Activated CD4-positive, alpha-beta T cell treated with anti-CD3 and anti-CD28 coated beads, Interleukin-2, amount 10 ng/mL, durations not matched to agents 24 days and 14 days (primary cell): ENCODE measurements at places on chromosomes 1 and 21.
A peak's percentile ranks its signal among the peaks of the same experiment; 100 is the strongest.

DNA sequence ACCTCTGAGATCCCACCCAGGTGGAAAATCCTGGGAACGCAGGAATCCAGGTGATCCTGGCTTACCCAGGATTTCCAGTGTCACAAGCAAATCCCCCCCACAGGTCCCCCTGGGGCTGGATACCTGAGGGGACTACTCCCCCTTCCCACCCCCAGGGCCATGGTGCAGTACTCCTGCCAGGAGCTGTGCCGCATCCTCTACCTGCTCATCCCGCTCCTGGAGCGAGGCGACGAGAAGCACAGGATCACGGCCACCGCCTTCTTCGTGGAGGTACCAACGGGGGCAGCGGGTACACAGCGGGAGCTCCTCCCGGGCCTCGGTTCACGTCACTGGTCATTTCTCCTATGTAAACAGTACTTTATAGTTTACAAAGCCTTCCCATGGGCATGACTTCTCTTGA is 20.4 kb upstream of the TTC4 start:
- no peak for DNase-seq

- no peak for DNase-seq
These were observed 137.8 kb downstream of the KCNK2 start for GRCh38 chr1:215220346-215220745.

GRCh38 chr1:196544617-196545016 is 63.6 kb downstream of the KCNT2 start:
- DNase-seq = no peak

DNA sequence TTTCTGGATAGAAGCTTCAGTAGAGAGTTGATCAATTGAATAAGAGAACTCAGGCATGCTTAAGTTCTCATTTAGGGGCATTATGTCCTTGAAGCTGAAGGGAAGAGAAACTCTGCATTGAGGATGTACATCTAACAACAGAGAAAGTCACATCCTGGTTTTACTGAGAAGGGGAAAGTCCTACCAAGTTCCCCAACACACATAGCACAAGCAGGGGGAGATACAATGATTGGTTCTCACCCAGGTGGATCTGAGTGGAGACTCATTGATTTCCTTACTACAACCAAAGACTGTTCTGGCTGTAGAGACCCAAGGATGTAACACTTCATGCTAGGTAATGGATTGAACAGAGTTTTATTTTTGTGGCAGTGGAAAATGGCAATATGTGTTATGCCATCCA is 1.0 kb upstream of the KRTAP20-1 start:
- no peak for DNase-seq

DNA sequence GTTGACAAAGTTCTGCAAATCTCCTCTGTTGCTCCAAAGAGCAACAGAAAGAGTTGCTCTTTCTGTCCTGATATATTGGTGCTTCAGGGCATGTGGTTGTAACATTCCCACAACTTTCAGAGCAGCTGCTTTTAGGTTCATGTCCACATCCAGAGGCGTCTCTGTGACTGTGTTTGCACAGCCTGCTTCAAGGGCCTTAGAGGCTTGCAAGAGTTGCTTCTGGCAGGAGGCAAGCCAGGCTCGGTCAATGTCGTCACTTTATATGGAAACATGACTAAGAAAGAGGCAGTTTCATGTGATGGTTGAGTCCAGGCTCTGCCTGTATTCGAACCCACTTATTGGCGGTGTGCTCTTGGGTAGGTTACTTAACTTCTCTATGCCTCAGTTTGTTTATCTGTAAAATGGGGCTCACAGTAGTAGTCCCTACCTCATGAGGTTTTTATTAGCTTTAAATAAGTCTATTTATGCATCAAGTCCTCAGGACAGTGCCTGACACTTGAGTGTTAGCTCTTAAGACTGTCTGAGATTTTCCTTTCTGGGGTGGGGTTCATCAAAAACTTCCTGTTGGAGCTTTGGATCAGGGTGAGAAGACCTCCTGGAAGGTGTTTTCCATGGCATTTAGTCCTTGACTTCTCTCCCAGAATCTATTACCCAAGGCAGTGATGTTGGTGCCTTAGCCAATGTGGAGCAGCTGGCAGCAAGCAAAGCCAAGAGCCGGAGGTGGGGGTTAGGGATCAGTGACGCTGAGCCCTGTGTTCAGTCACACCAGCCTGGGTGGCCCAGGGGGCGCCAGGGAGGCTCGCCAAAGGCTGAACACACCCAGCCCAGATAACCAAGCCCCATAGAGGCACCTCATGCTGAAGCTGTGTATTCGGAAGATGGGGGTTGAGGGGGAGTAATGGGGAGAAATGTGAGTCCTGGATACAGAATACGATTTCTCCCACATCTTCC is 18.9 kb downstream of the LHX4 start:
- no peak for DNase-seq

GRCh38 chr1:41397753-41398330 is 36.6 kb downstream of the FOXO6 start:
- DNase-seq = no peak

- no peak for DNase-seq
These were observed 387.8 kb downstream of the OMA1 start for GRCh38 chr1:58158506-58159433.

GRCh38 chr1:86750530-86750929 is 46.2 kb downstream of the SH3GLB1 start:
- DNase-seq = peak; percentile 52

GRCh38 chr1:228475812-228476211 is 11.4 kb upstream of the RNF187 start:
- no peak for DNase-seq

GRCh38 chr21:34813266-34813894 is 144.6 kb downstream of the CLIC6 start:
- no peak for DNase-seq

DNA sequence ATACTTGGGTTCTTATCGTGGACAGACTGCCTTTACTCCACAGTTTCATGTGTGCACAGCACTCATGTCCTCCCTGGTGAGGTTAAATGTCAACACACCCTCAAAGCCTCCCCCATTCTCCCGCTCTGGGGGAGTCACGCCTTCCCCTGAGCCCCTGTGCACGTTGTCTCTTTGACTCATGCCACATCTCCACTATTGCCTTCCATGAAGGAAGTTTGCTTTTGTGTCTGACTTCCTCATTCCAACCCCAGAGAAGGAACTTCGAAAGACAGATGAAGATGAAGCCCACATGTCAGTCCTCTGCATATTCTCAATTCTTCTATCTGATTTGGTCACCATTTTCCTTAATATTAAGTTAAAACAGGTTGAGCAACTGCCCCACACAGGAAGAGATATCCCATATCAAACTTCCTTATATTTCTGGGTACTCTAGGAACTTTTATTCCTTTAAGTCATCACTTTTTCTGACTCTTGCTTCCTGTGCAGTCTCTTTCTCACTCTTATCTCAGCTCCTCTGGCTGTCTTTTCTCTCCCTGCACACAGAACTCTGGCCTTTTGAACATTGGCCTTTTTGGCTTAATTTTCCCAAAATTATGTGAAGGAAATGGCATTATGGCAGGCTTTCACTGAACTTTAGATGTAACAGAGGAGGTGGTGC is 41.5 kb downstream of the C4BPA start:
- no peak for DNase-seq

- no peak for DNase-seq
These were observed 30.5 kb upstream of the EFCAB14 start for GRCh38 chr1:46749404-46749803.

DNA sequence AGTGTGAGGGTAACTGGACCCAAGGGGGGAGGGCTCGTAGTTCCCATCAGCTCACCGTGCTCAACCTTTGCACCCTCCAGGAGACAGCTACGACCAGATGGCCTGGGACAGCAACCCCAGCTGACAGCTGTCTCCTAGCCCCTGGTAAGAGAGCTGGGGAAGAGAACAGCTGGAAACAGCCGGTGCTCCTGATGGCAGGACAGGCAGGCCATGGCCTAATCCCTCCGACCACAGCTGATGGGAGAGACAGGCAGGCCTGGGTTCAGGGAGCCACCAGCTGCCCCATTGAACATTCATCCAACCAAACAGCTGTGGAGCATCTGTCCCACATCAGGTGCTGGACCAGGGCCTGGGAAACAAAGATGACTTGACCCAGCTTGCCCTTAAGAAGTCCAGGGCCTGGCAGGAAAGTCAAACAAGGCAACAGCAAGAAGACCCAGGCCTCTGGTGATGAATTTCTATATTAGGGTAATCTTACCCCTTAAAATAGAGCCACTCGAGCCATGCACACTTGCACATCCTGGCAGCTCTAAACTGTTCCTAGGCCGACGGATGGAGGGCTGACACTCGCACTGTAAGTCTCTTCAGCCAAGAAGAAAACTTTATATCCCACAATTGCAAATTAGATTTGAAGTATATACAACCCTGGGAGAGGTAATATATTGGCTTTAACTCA is 12.2 kb downstream of the OLFML2B start:
- no peak for DNase-seq

DNA sequence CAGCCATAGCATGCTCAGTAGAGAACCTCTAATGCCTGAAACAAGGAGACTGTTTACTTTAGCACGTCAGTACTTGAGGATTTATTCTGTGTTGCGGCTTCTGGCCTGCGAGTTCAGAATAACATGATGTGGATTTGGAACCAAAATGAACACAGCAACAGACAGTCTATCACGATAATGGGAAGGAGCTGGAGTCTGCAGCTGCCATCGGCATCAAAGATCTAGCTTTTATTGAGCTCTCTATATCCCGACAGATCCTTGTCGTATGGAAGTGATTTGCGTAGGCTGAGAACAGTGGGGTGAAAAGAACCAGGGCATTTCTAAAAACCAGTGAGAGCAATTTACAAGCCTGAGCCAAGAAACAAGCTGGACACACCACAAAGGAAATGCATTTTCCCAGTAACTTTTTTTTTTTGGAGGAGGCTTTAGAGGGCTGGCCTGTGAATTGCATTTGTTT is 294.2 kb downstream of the KIF26B start:
- no peak for DNase-seq

DNA sequence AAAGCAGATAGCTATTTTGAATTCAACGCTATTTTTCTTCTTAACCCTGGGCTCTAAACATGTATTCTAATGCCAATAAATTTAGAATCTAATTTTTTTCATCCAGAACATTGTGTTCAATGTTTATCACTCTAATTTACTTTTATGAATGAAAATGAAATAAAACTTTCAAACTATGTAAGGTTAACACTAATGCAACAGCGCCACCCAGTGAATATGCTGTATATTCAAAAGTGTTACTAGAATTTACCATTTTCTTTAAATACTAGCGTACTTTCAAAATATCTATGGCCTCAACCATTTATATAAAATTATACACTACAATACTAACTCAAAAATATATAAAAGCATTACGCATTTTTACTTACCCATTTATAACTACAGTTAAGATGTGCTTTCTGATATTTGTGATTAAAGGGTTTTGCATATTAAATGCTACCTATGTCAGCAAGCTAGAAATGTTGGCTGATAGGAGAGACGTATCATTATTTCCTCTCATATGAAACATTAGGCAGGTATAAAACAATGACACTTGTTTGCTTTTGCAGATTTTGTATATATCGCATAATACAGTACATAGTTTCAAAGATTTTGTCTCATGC is 5.9 kb upstream of the NUF2 start:
- DNase-seq = peak; percentile 84

DNA sequence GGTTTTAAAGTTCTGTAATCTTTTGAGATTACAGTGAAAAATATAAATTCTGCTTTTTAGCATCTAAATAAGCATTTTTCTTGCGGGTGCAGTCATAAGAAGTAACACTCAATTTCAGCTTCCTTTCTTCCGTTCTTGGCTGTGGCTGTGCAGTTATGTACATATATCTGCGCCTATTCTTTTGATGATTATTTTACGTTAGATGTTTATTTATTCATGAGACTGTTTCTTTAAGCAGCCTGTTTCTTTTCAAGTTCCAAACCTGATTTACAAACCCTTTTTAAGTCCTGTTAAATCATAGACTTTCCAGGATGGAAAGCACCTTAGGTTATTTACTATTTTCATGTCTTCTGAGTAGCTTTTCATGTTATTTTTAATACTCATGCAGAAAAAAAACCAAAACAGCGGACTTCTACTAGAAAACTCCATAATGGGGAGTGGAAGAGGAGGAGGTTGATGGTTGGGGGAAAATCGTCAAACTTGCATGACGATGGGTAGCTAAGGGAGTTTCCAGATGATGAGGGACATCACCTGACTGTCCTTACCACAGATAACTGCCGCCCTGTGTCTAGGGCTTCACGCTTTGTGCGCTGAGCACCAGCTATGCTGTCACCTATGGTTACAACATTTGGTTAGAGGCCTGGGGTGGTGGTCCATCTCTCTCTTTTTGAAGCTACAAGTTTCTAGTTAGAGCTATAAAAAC is 2.6 kb downstream of the PRDM2 start:
- DNase-seq = peak; percentile 83

- DNase-seq = no peak
These were observed 24.5 kb upstream of the RCSD1 start for GRCh38 chr1:167605576-167605975.

- DNase-seq = peak; percentile 63
These were observed 645 bp upstream of the TLR5 start for GRCh38 chr1:223143537-223144248.

DNA sequence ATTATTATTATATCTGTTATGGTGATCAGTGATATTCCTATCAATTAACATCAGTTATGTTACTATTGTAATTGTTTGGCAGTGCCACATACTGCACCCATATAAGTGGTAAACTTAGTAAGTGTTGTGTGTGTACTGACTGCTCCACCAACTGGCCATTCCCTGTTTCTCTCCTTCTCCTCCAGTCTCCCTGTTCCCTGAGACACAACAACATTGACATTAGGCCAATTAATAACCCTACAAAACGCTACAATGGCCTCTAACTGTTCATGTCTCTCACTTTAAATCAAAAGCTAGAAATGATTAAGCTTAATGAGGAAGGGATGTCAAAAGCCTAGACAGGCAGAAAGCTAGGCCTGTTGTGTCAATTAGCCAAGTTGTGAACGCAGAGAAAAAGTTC is 6.6 kb upstream of the THRAP3 start:
- DNase-seq = no peak

DNA sequence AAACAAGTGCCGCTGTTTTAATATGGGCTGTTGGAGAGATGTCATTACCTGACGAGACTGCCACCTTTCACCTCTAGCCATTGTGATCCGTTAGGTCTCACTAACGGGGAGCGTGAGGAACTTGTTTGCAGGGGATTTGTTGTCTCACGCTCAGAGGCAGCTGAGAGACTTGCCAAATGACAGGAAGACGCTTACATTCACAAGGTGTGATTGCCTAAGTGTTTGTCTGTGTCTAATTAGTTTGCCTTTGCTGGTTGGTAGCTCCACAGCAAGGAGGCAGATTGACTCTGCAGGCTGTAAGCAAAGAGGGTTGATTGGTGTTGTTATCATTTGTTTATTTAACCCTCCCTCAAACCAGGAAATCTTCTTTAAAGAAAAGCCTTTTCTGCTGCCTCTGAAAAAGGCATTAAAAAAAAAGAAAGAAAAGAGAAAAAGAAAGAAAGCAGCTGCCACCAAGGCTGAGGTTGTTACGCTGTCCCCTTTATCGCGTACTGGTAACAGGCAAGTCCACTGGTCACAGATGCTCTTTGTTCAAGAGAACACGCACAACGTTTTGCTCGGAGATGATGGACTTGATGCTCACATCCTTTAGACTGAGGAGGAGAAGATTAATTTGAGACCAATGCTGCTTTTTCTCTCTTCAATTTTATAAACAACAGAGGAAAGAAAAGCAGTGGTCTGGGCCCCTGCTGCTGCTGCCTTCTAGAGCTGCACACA is 203.9 kb downstream of the ZNF326 start:
- DNase-seq = peak; percentile 24
